ENCODE measurements at places on chromosomes 1 and 21.

DNA sequence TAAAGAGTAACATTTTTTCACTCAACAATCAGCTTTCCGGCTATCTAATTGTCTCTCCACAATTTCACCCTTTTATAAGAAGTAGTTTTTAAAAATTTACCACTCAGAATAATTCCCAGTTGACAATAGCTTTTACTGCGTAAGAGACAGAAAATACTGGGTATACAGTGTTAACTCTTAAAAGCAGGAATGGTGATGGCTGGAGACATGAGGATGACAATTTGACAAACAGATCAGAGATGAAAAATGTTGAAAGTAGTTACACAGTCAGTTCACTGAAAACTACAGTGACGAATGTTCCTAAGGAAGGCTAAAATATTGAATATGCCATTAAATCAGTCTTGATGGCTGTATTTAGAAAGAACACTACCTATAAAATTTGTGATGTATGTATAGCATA, 1146.8 kb upstream of the B3GALT2 start:
- no peak for DNase-seq
- H3K4me3 ChIP-seq: no peak overlapping the region
- no peaks in the 10 kb centered on the region for H3K27me3 ChIP-seq
- H3K36me3 ChIP-seq: no peaks in the 10 kb centered on the region
- H3K27ac ChIP-seq: no peak overlapping the region

- H3K36me3 ChIP-seq: no peaks in the 10 kb centered on the region
- peak overlapping the region; percentile 95 for H3K4me3 ChIP-seq
- peak overlapping the region; percentile 96 for H3K27ac ChIP-seq
- no peaks in the 10 kb centered on the region for H3K27me3 ChIP-seq
- no peaks in the 10 kb centered on the region for H3K4me1 ChIP-seq
Measured at GRCh38 chr1:41240781-41241353, 1.2 kb downstream of the SCMH1 start.

GRCh38 chr1:27154469-27154990, 395 bp downstream of the SLC9A1 start:
- peak overlapping the region; percentile 92 for H3K27ac ChIP-seq
- no peaks in the 10 kb centered on the region for H3K36me3 ChIP-seq
- no peak for DNase-seq
- peaks cover 60% of the 10 kb centered on the region for H3K4me1 ChIP-seq

DNA sequence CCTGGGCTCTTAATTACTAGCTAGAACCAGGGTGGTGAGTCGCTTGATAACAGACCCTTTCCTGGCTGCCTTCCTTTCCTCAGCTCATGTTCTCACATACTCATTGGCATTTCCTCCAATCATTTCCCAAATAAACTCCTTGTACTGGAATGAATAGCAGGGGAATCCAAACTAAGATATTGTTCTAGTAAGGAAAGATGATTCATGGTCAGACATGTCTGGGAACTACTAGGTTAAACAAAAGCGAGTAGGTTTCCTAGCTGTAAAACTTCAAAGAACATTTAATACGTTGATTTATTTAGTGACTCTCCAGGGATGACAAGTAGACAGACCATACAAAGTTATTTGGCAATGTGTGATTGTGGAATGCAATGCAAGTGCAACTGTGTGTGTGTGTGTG, 121.2 kb upstream of the KCNJ6 start:
- H3K4me1 ChIP-seq: no peaks in the 10 kb centered on the region
- H3K36me3 ChIP-seq: no peaks in the 10 kb centered on the region
- no peak for DNase-seq
- H3K4me3 ChIP-seq: no peak overlapping the region
